Kidney tubule cell (primary cell): ENCODE measurements at places on chromosomes 5 and 9.
A peak's percentile ranks its signal among the peaks of the same experiment; 100 is the strongest.

- DNase-seq: no peak
These were observed 25.1 kb upstream of the CD180 start for GRCh38 chr5:67221487-67222242.

DNA sequence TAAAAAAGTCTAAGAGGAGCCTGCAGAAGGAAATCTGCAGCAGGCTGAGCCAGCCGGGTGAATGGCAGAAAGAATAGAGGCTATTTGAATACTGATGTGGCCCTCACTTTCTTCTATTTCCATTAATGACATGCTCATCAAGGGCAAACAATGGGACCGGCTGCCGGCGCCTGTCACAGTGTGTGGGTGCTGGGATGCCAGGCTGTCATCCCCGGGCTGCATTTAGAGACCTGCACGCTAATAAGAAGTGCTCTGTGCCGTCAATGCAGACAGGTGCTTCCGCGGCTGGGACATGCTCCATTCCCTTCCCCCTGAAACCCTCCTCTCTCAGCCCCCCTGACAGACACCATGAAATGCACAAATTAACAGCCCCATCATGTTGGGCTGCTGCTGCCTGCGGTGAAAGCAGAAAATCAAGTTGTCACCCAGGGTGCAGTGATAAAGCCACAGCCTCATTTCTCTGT, 217.7 kb upstream of the TBCA start:
- no peak for DNase-seq

- no peak for DNase-seq
These were observed 320.2 kb upstream of the RGMB start for GRCh38 chr5:98453296-98453695.

GRCh38 chr9:134163371-134164196, 780 bp downstream of the RNU6ATAC start:
- peak; percentile 72 for DNase-seq

DNA sequence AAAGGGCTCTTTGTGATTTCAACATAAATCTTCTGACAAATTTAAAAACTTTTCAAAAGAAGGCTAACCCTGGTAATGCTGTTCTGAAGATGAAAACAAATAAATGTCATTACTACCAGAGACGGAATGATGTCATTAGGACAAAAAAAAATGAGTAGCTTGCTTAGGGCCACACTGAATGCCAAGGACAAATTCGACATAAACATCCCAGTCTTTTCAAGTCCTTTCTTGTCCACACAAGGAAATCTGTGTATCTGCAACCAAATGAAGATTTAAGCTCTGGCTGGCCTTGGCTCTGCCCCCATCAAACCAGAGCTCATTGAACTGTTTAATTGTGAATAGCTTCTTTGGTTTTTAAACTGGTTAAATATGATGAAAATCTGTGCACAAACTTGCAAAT, 592.7 kb downstream of the TLE1 start:
- DNase-seq: no peak

DNA sequence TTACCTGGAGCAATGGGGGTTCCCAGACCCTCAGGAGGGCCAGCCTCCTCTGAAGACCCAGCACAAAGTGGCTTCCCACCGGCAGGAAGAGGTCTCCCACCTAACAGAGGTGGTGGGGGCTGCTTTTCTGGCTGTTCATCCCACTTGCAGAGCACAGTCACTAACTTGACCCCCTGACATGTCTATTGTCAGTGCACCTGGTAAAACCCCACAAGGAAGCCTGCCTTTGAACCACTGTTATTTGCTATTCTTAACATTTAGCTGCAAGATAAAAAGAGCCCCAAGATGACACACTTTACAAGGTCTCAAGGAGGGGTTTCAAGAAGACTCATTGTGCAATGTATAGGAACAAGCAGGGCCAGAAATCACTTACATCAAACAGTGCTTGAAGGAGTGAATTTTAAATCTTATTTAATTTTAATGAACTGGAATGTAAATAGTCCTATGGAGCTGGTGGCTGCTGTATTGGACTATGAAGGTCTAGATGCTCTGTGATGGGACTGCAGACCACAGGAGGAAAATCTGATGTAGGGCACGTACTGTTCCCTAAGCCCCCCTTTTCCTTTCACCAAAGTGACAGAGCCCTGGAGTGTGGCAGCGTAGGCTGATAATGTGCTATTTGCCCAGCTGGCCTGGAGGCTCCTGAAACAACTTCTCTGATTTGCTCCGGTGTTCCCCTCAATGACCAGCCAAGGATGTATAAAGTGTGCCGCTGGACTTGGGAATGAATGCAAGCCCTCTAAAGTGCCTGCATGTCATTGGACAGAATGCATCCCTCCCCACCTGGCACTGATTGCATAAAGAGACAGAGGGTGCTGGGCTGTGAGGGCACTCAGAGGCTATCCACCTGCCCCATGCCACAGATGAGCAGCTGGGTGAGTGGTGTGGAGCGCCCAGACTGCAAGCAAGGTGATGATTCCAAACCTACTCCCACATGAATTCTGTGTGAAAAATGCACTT, 80.2 kb downstream of the PTPN3 start:
- no peak for DNase-seq

GRCh38 chr5:36606428-36607113, at the start of gene SLC1A3:
Gene SLC1A3, plus strand, starts transcription at chr5:36606606. Its CDS starts 1,818 bp downstream, at chr5:36608424.
- peak; percentile 78 for DNase-seq

DNA sequence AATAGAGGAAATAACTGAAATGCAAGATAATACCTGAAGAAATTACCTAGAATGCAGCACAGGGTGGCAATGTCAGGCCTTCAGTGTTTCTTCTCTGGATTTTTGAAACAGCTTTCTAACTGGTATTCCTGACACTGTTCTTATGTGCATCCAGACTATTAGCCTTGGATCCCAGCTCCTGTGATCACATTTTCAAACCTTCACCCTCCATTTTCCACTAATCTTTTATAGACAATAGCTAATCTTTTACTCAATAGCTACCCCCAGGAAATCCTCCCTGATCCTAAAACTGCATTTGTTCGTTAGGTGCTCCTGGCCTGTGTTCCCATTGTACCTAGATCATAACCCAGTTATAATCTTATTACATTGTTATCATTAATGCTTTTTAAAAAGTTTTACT, 101.5 kb upstream of the DHFR start:
- no peak for DNase-seq

DNA sequence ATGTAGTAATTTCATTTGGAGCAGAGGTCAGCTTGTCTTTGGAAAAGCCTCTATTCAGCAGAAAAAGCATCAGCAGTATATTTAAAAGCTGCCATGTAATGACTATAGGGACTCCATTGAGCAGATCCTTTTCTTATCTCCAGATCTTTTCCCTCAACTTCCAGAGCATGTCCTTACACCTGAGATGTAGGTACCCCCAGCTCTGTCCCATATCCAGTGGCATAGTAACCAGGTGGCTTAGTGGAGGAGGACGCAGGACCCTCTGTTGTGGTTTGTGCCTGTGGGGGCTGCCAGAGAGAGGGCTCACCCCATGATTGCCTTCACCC, 61.5 kb downstream of the RCL1 start:
- no peak for DNase-seq

DNA sequence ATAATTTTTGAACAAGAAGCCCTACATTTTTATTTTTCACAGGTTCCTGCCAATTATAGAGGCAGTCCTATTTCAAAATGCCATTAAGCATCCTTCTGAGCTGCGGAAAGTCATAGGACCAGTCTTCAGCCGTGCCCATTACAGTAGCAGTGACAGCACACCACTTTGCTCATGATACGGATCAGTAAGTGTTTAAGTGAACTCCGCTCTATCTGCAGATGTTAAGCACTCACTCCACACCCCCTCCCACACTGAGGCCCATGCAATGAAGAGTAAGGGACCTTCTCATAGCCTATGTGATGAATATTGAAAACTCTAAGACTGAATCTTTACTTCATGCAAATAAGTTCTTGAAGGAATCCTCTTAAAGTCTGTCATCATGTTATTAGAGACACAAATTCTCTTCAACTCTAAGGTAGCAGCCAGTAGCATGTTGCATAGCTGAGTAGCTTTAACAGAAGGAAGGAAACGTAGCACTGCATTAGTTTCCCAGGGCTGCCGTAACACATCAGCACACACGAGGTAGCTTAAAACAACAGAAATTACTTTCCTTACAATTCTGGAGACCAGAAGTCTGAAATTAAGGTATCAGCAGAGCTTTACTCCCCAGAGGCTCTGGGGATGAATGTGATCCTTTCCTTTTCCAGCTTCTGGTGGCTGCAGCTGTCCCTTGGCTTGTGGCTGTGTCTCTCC, 20.3 kb upstream of the TAF11L2 start:
- DNase-seq: no peak

DNA sequence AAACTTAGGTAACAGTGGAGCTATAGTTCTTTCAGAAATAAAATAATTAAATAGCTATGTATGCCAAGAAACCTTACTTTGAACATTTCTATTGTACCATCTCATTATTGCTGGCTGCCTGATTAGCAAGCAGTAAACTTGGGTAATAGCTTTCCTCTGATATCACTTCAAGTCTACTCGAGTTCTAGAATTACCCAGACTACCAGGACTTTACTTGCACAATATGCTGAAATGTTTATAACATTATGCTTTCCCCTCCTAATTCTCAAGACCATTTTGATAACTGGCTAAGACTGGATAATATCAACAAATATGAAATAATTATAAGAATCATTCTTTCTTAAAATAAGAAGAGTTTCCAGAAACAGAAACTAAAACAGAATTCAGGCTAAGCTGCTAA, 512.6 kb downstream of the RAB3C start:
- no peak for DNase-seq
